ENCODE measurements at places on chromosomes 2 and 18.
A peak's percentile ranks its signal among the peaks of the same experiment; 100 is the strongest.

DNA sequence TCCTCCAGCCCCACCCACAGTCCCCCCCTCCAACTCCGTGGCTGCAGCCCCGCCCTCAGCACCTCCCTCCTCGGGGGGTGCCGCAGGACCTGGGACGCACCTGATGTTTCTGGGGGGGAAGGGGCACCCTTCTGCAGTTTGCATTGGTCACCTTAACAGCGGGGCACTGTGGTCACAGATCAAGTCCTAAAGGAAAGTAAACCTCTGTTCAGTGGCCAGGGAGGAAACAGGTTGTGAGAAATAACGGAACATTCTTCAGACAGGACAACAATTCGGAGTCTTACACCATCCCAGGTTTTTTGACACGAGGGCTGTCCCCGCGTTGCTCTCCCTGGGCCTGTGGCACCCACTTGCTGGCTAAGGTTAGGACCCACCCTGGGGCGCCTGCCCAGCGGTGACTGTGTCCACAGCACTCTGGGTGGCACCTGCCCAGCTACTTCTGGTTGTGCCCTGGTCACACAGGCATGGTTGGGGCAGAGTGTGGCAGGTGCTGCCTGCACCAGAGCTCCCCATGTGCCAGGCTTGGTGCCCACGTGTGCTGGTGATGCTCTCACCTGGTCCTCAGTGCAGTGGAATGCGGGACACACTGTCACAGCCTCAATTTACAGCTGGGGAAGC, 93.5 kb upstream of the OTOS start:
- DNase-seq: no peak

DNA sequence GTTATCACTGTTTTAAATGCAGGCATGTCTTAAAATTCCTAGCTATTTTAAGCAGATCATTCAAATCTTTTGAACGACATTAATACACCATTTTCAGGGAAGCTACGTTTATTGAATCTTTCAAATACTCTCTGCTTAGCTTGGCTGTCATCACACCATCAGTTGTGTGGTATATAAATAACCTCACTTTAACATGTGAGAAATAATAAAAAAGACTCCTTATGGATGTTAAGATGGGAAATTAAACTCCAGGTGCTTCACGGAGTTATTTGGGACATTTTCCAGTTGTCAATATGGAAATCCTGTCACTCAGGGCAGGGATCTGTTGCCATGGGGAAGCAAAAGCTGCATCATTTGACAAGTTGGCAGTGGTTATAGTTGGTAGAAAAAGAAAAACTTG, 649.2 kb upstream of the CDH2 start:
- DNase-seq: no peak

DNA sequence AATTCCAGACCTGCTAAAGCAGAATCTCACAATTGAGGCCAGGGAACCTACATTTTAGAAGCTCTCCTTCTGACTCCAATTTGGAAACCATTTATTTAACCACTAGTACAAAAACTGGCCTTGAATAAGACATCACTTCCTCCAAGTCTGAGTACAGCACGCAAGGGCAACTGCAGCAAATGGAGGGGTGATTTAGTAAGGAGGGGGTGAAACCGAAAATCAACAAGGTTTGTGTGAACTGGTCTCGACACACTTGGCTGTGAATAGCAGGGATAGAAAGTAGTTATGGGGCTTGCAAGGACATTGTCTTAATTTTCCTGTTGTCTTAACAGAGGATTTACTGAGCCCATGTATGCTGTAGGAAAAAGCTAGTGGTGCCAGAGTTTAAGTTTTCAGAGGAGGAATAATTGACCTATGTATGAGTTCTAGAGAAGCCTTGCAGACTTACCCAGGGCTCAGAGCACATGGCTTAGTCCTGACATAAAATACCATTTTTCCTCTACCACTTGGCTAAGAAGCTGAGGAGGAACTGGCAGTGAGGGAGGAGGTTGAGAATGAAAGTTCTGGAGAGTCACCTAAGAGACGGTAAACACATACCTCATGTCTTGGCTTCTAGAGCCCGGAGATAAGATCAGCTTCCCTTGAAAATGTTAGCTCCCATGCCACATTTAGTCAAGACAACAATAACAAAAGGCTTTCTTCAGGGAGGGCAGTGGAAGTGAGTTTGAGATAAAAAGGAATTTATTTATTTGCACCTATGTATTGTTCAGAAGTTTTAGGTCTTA, 114.8 kb downstream of the SMAD2 start:
- no peak for DNase-seq

DNA sequence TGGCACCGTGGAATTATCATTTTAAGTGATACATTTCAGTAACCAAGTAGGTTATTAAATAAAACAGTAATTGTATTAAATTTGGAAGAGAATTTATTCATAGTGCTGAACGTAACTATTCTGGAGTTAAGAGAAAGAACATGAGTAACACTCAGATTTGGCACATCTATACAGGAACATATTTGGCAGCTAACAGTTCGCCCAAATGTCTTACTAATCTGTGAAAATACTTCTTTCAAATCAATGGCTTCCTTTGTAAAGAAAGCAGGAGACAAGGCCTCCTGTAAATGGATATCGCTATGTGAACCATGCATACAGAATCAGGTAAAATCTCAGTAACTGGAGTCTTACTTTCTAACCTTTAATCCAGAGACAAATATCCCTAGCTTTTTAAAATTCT, 64.4 kb downstream of the ZNF516 start:
- DNase-seq: no peak

DNA sequence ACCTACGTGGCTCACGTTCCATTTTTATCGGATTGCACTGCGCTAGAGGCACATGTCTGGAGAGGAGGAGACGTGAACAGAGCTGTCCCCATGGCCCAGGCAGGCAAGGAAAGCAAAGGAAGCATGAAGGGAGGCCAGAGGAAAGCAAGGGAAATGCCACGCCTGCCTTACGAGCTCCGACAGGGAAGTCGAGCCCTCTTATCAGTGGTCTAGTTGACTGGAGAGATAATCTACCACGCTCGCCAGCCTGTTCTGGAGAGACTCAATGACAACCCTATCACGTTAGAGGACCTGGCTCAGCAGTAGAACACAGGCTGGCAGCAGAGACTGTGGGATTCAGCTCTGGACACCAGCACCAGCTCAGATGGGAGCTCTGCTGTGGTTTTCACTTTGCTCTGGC, 202.6 kb upstream of the ID2 start:
- DNase-seq: no peak

GRCh38 chr2:153967248-153967973, 95.7 kb downstream of the GALNT13 start:
- no peak for DNase-seq

GRCh38 chr2:117169036-117169765, 645.3 kb upstream of the DDX18 start:
- no peak for DNase-seq

- no peak for DNase-seq
Measured at GRCh38 chr2:85095094-85095493, 38.1 kb upstream of the TCF7L1 start.

DNA sequence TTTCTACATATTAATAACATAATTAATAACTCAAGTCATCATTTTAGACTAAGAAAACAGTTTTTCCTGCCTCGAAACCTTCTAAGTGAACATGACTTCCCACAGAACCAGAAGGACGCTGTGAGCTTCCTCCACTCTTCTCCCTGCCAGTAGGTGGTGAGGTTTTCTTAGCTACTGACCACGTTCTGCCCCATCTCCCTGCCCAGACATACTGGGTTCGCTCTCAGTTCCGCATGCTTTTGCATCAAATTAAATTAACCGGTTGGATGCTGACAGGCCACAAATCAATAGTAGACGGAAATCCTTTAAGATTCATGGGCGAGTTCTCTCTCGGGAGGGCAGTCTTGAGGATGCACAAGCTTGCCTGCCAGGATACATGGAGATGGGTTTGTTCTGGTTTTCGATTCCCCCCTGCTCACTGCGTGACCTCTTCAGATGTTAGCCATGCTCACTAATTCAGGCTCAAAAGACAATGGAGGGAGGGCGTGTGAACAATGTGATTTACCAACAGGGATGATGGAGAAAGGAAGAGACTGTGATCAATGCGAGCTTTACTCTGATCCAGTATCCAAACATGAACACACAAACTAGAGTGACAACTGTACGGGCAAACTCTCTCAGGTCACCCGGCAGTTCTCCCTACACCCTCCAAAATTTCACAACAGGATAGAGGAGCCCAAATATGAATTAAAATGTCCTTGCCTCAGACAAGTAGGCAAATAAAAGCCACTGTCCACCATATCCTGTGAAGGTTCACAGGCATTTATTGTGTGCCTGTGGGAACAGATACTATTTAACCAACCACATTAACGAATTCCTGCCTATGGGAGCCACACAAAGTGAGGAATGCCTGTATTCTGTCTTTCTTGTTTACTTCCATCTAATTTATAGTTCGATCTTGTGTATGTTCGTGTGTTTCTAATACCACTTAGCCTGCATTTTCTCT, 375.7 kb downstream of the EIPR1 start:
- DNase-seq: peak; percentile 18

GRCh38 chr2:205931388-205931787, 154.6 kb downstream of the INO80D start:
- DNase-seq: no peak

DNA sequence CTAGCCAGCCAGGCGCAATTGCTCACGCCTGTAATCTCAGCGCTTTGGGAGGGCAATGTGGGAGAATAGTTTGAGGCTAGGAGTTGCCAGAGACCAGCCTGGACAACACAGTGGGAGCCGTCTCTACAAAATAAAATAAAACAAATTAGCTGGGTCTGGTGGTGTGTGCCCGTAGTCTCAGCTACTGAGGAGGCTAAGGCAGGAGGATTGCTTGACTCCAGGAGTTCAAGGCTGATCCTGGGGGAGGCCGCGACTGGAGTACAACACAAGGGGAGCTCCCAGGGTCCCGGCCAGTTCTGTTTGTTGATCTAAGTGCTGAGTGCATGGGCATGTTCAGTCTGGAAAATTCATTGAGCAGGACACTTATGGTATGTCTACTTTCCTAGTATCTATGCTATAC, 2.6 kb downstream of the ST3GAL5 start:
- no peak for DNase-seq

GRCh38 chr2:220202066-220202465, 574.6 kb downstream of the SLC4A3 start:
- no peak for DNase-seq

DNA sequence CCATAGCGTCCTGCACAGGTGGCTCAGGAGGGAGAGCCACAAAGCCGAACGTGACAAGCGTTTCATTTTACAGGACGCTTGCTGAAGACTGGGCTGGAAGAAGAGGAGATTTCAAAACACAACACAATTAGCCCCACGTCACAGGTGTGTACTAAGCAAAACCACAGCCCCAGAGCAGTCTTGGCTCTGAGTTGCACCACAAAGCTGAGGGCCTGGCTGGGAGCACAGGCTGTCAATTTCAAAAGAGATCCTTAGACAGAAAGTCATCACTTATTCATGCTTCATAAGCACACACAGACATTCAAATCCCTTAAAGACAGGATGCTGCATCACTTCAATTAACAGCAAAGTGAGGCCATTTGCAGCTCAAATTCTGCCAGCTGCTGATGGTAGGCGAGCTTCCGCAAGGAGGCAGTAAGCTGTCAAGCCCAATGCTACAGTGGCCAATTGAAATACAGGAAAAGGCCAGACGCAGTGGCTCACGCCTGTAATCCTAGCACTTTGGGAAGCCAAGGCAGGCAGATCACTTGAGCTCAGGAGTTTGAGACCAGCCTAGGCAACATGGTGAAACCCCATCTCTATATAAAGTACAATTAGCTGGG, 79.6 kb downstream of the SKA1 start:
- no peak for DNase-seq

DNA sequence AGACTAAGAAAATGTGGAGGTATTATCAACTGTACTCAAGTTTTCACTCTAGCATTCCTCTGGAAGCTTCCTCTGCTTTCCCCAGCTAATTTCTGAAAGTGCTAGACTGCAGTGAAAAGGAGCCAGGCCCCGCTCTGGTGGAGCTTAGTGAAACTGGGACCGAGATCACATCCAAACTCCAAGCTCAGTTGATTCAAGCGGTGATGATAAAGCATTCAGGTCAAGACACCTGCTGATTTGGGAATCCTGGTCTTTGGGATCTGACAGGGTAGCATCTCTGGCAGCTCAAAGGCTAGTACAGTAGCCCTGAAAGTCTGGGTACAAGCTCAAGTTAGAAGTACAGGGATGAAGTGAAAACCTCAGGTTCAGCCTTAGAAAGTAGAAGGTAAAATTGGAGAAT, 120.2 kb upstream of the CRIM1 start:
- DNase-seq: no peak

DNA sequence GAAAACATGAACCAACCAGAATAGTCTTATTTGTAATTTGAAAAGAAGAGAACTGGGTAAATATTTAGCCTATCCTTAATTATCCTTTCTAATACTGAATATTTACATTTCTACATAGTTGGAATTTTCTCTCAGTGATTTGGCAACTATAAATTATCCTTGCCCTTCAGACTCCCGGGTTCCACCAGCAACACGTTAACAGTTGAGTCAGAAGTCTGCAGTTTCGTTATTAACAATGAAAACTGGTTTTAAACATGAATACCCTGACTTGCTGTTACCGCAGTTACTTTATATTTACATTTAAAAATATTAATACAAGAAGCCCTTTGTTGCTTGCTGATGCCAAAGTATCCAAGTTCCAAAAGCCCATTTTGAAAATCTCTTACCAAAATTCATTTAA, 673.0 kb downstream of the ARHGAP15 start:
- no peak for DNase-seq

DNA sequence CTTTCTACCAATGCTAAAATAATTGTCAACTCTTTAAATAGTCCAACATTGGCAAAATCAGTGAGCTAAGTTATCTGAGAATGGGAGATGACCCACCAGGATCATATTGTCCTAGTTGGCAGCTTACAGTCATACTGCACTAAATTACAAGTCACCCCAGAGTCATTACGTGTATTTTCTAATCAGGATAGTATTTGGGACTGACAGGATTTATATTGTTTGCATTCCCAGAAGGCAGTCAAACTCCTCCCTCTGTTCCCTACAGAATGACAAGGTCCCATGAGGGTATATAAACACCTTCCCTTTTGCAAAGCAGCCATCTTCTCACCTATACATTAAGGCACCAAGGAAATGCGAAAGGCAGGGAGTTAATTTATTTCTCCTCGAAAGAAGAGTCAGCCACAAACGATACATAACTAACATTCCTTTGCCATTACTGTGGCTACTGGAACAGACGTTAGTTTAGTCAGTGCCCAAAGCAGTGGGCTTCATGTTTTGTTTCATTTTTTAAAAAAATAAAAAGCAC, 125.3 kb downstream of the ANTXR1 start:
- peak; percentile 75 for DNase-seq

Measured in urothelium cell line (cell line).